ENCODE measurements at places on chromosomes 16 and 17.

GRCh38 chr17:68424861-68425260 lies 32.4 kb downstream of the WIPI1 start:
- DNase-seq, result no peak

DNA sequence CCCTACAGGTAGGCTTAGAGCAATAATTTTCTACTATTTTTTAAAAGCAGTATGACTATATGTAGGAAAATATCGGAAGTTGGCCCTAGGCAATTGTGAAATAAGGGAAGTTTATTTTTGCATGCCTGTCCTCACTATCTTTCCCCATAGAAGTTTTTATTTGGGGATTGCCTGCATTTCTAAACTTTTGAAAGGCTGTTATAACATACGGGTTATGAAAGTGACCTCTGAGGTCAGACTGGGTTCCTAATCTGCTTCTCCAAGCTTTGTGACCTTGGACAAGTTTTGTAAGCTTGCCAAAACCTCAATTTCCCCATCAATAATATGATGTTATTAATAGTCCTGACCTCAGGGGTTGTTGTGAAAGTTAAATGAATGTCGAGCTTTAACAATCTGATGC lies 67.1 kb downstream of the ARHGAP44 start:
- DNase-seq, result no peak

DNA sequence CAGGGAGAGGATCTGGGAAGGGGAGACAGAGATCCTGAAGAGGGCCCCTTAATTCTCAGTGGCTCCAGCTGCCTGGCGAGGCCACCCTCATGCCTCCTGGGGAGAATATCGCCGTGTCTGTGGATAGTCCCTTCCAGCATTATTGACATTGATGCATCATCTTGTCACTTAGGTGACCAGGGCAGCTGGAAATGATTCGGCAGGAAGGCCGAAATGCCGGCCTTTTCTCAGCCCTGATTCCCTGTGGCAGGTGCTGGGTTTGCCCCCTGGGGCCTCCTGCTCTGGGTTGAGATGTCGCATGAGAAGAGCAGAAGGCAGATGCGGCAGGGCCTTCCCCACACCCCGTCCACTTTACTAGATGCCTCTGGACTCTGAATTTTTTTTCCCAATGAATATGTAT lies 89.5 kb downstream of the RAP1GAP2 start:
- DNase-seq, result no peak

DNA sequence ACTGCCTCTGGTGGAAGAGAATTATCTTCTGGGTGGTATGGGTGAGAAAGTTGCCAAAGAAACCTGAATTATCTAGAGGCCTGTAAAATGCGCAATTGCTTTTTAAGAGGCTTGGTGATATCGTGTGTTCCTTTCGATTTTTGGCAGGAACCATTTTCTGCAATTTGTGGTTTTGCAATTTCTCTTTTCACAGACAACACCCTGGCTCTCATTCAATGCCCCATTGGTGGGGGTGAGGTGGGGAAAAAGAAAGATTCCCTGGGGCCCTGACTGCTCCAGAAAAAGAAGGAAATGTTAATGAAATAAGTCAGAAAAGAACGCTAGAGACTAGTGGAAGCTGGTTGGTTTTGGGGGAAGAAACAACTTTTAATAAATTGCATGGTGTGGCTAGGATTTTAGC lies 77.4 kb downstream of the ANKFN1 start:
- no peak for DNase-seq

Data from kidney glomerular epithelial cell (primary cell).